ENCODE measurements at places on chromosomes 2 and 18. TPM values are rescaled to one million over a fixed set of nuclear protein-coding genes. Genes with fewer than 3 reads are reported as not detected.

The DNAJC5G gene
- total RNA-seq, result not detected

The CD28 gene
- under 0.01 TPM for total RNA-seq

The GPAT2 gene
- total RNA-seq, result 8.4 TPM

The FAM110C gene
- total RNA-seq, result 1.2 TPM

The KCNK3 gene
- 8.5 TPM for total RNA-seq

- H3K27ac ChIP-seq, result no peak overlapping the region
- DNase-seq, result no peak
- no peak overlapping the region for H3K4me3 ChIP-seq
- no peaks in the 10 kb centered on the region for H3K27me3 ChIP-seq
- peaks cover 4% of the 10 kb centered on the region for H3K4me1 ChIP-seq
- H3K36me3 ChIP-seq, result no peaks in the 10 kb centered on the region
Measured at GRCh38 chr2:174183076-174183475, 65.3 kb downstream of the OLA1 start.

GRCh38 chr18:44654573-44654972 is 26.1 kb upstream of the SETBP1 start:
- H3K4me3 ChIP-seq, result no peak overlapping the region
- H3K27me3 ChIP-seq, result no peaks in the 10 kb centered on the region
- H3K4me1 ChIP-seq, result peaks cover 12% of the 10 kb centered on the region
- no peaks in the 10 kb centered on the region for H3K36me3 ChIP-seq

GRCh38 chr18:37540424-37541138 is 25.0 kb downstream of the CELF4 start:
- DNase-seq, result no peak
- H3K4me1 ChIP-seq, result peaks cover 6% of the 10 kb centered on the region
- H3K27ac ChIP-seq, result no peak overlapping the region
- H3K36me3 ChIP-seq, result no peaks in the 10 kb centered on the region
- peaks cover 11% of the 10 kb centered on the region for H3K27me3 ChIP-seq

- no peak overlapping the region for H3K4me3 ChIP-seq
- H3K36me3 ChIP-seq, result no peaks in the 10 kb centered on the region
- no peak overlapping the region for H3K27ac ChIP-seq
Measured at GRCh38 chr2:147515213-147515612, 329.6 kb upstream of the ACVR2A start.

GRCh38 chr2:108932736-108933332 is 56.2 kb downstream of the EDAR start:
- H3K27me3 ChIP-seq, result no peaks in the 10 kb centered on the region
- no peak for DNase-seq
- no peak overlapping the region for H3K4me3 ChIP-seq
- H3K27ac ChIP-seq, result no peak overlapping the region

- no peaks in the 10 kb centered on the region for H3K4me1 ChIP-seq
- no peaks in the 10 kb centered on the region for H3K27me3 ChIP-seq
- no peak for DNase-seq
- no peak overlapping the region for H3K27ac ChIP-seq
- no peaks in the 10 kb centered on the region for H3K36me3 ChIP-seq
Measured at GRCh38 chr2:48292393-48292792, 237.6 kb upstream of the STON1 start.

GRCh38 chr2:161814008-161814660 is 189.9 kb downstream of the SLC4A10 start:
- no peak for DNase-seq
- H3K27ac ChIP-seq, result no peak overlapping the region
- H3K4me3 ChIP-seq, result no peak overlapping the region
- no peaks in the 10 kb centered on the region for H3K27me3 ChIP-seq

- no peak overlapping the region for H3K4me3 ChIP-seq
- H3K27me3 ChIP-seq, result no peaks in the 10 kb centered on the region
- no peak overlapping the region for H3K27ac ChIP-seq
- no peak for DNase-seq
Measured at GRCh38 chr2:63008838-63009237, 41.8 kb upstream of the OTX1 start.

GRCh38 chr2:70503896-70504295 is 49.7 kb downstream of the TGFA start:
- no peak for DNase-seq
- H3K27ac ChIP-seq, result no peak overlapping the region
- no peaks in the 10 kb centered on the region for H3K36me3 ChIP-seq
- no peaks in the 10 kb centered on the region for H3K4me1 ChIP-seq
- no peak overlapping the region for H3K4me3 ChIP-seq

DNA sequence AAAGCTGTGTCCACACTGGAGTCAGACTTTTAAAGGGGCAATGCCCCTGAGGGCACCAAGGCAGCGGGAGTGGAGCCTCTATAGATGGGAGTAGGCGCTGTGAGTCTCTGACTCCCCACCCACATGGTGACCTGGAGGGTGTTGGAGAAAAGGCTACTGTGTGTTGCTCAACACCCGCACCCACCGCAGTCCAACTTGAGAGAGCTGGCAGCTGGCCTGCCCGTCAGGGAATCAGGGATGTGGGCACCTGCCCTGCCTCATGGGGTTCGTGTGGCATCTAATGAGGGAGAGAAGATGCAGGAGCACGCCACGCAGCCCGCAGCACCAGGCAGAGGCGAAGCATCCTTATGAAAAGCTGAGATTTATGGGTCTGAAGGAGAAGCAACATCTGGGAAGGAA is 84.2 kb downstream of the KLHL29 start:
- H3K4me3 ChIP-seq, result no peak overlapping the region
- no peaks in the 10 kb centered on the region for H3K36me3 ChIP-seq
- DNase-seq, result no peak
- H3K27ac ChIP-seq, result no peak overlapping the region
